Subcutaneous adipose tissue (tissue), 4 donors: ENCODE measurements at places on chromosomes 16 and 17. TPM values are rescaled to one million over a fixed set of nuclear protein-coding genes. Genes with fewer than 3 reads are reported as not detected.

Gene SLC16A6
- total RNA-seq = 0.98 TPM

Gene SLC5A2
- total RNA-seq = not detected

Gene TNK1
- 0.51 TPM for total RNA-seq

Gene KRT14
- 2.1 TPM for total RNA-seq

Gene SDR42E1
- total RNA-seq = 0.17 TPM

Gene BRIP1
- 0.85 TPM for total RNA-seq
